ENCODE measurements at places on chromosomes 3 and 15.
A peak's percentile ranks its signal among the peaks of the same experiment; 100 is the strongest.

GRCh38 chr3:101204246-101204645 lies 116.1 kb downstream of the IMPG2 start:
- DNase-seq = no peak

DNA sequence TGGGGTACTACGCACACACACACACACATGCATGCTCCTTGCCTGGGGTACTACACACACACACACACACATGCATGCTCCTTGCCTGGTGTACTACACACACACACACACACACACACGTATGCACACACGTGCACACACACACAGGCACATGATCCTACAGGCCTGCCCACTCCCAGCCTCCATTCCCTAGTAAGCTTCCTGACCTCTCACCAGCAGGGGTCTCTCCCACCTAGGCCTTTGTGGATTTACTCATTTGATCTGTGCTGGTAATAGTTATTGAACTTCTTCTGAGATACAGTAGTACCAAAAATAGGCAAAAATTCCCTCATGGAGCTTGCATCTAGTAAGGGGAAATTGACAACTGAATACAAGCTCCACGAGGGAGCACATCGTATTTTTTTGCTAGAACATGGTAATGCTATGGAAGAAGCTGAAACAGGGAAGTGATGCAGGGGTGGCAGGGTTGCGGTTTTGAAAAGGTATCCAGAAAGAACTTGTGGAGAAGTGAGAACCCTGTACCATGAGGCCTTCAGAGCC lies 19.1 kb downstream of the TTC21A start:
- no peak for DNase-seq

- peak; percentile 38 for DNase-seq
Observed at GRCh38 chr15:26449291-26449690, 323.6 kb downstream of the GABRB3 start.

GRCh38 chr3:190807719-190808375 lies 54.6 kb downstream of the GMNC start:
- DNase-seq = no peak

DNA sequence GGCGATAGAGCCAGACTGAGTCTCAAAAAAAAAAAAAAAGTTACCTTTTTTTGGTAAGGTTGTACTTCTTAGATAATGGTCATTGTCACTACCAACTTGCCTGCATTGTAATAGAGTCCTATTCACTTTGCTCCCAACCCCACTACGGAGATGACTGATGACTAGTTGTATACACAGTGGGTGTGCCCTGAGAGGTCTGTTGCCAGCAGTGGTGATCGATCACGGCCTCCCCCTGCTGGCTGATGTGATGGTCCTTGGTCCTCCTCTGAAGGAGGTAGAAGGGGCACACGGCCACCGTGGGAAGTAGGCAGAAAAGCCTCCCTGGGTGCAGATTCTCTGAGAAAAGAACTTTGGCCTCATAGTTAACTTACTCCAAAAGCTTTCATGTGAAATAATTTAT lies 10.7 kb downstream of the GCNT3 start:
- peak; percentile 40 for DNase-seq

DNA sequence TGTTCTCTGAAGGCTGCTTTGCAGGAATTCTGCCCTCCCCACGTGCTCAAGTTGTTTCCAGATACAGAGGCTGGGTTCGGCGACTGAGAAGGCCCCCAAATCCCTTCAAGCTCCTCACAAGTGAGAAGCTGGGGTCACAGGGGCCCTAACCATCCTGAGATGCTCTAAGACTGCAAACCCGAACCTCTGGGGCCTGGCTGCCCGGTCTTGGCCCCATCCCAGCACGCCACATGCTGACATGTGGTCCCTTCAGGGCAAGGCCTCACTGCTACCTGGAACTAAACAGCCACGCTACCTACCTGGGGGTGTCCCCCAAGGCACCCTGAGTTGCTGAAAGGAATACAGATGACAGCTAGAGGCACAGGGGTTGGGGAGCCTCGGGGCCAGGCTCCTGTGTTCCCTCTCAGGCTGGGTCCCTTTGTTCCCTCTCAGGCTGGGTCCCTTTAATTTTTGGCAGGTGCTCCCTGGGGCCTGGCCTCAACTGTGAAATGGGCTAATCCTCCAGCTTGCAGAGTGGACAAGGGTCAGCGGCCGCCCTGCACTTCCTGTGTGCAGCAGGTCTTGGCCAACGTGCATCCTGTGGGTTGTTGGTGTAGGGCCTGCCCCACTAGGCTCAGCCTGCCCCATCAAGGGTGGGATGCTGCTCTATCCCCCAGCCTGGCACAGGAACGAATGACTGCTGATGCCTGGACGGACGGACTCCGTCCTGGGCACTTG lies 32.5 kb downstream of the KLHL25 start:
- no peak for DNase-seq

- no peak for DNase-seq
Observed at GRCh38 chr3:117282566-117282965, 573.0 kb downstream of the TUSC7 start.

GRCh38 chr3:44842376-44842775 lies 19.3 kb upstream of the TMEM42 start:
- DNase-seq = no peak

DNA sequence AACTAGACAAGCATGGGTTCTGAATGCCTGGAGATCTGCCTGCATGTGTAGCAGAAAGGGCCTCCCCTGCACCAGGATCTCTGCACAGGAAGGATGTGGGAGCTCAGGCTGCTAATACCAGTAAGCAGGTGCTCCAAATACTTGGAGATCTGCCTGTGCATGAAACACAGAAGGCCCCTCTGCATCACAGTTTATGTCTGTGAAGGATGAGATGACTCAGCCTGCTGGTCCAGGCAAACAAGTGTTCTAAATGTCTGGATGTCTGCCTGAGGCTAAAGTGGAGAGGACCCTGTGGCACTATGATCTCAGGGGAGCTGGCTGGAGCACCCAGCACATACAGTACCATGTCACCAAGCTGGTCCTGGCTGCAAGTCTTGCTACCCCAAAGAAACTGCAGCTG lies 678.8 kb downstream of the MCTP2 start:
- no peak for DNase-seq

- DNase-seq = no peak
Observed at GRCh38 chr3:41296556-41296955, 97.3 kb downstream of the CTNNB1 start.

- no peak for DNase-seq
Observed at GRCh38 chr3:61015859-61016258, 235.4 kb downstream of the FHIT start.

DNA sequence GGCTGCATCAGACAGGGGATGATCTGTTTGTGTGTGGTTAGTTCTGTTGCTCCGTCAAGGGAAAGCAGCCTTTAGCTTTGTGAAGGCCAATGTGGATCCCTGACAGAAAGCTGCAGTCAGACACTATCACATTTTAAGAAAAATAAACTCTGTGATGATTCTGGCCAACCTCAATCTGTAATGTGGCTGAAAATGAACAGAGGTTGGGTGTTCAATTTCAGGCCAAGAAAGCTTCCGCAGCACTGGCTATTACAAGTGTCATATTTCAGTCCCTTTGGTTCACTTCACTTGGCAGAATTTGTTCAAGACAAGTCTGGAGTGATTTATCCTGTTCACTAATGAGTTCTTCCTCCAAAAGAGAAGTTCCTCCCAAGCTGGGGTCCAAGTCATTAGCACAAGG lies 571.8 kb upstream of the IL12A start:
- no peak for DNase-seq

GRCh38 chr3:24538891-24539290 lies 44.2 kb upstream of the THRB start:
- DNase-seq = no peak

GRCh38 chr15:58346361-58346760 lies 85.4 kb upstream of the LIPC start:
- peak; percentile 36 for DNase-seq

GRCh38 chr3:147428754-147429153 lies 19.6 kb downstream of the ZIC1 start:
- DNase-seq = no peak

GRCh38 chr3:54345847-54346375 lies 223.6 kb downstream of the CACNA2D3 start:
- no peak for DNase-seq

DNA sequence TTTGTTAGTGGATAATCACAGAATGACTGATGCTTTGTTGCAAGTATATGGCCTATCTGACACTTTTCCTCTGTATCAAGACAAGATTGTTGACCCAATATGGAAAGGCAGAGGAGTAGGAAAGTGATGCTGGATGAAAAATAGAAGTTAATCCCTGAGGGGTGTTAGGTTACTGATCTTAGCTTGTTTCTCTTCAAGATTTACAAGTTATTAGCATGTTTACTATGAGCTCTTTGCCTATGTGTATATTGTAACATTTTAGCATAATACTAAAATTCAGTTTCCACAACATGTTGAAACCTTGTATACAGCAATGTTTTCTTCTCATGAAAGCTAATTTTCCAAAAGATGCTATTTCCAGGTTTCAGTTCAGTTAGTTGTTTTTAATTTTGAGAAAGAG lies 120.4 kb upstream of the CCNL1 start:
- no peak for DNase-seq

DNA sequence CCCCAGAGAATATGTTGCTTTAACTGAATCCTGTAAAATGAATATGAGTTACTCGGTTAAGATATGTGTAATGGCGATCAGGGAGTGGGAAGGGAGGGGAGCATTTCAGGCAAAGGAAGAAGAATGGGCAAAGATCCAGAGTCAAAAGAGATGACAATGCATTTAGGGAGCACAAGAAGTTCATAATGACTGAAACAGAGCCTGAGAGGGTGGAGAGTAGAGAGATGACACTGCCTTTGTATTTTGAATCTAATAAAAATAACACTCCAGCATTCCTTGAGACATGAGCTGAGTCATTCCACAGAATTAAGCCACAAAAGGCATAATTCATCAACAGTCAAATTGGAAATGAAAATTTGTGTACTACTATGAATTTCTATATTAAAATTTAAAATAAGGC lies 105.3 kb upstream of the PEX5L start:
- DNase-seq = no peak

- DNase-seq = peak; percentile 49
Observed at GRCh38 chr3:56131974-56132590, 336.2 kb downstream of the ERC2 start.

GRCh38 chr3:36648241-36649034 lies 115.9 kb downstream of the DCLK3 start:
- DNase-seq = no peak

DNA sequence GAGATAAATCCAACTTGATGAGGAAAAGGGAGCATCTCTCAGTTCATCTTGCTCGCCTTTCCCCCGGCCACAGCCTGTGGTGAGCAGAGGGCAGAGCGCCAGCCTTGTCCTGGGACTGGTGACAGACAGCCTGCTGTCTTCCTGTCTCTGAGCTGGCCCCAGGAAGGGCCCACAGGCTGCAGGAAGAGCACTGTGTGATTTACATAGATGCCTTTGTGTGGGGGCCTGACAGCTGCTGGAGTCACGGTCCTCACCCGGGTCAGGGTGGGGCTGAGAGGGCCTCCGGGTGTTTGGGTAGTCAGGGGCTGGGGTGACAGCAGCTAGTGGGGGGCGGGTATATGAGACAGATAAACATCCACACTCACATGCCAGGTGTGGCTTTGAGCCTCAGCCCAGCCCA lies 29.3 kb downstream of the PLA2G4D start:
- DNase-seq = no peak

GRCh38 chr3:945738-946137 lies 147.1 kb upstream of the CNTN6 start:
- DNase-seq = no peak

- no peak for DNase-seq
Observed at GRCh38 chr3:177201700-177202397, 4.6 kb upstream of the TBL1XR1 start.

- no peak for DNase-seq
Observed at GRCh38 chr3:60086811-60087210, 1037.0 kb upstream of the CFAP20DC start.

- DNase-seq = no peak
Observed at GRCh38 chr3:185153171-185153771, 411 bp upstream of the C3orf70 start.

- no peak for DNase-seq
Observed at GRCh38 chr3:178771511-178771910, 235.3 kb downstream of the KCNMB2 start.

DNA sequence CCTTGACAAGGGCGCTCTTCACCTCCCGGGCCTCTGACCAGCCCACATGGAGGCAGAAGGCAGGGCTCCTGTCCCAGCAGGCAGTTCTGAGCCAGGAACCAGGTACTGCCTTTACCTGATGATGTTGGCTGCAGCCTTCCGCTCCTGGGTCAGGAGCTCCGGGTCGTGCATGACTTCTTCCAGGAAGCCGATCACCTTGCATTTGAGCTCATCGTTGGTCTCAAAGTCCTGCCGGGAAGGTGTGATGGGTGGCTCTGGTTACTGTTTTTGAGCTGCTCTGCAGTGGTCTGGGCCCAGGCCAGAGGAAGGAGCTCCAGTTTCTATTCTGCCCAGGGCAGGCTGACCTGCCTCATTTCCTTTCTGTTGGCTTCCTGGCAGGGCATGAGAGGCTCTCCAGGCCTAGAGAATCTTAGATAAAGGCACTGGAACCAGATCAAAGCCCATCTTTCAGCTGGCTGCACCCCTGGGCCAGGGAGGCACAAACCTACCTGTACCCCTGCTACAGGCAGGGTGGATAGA lies 53.2 kb upstream of the CTSH start:
- DNase-seq = no peak

DNA sequence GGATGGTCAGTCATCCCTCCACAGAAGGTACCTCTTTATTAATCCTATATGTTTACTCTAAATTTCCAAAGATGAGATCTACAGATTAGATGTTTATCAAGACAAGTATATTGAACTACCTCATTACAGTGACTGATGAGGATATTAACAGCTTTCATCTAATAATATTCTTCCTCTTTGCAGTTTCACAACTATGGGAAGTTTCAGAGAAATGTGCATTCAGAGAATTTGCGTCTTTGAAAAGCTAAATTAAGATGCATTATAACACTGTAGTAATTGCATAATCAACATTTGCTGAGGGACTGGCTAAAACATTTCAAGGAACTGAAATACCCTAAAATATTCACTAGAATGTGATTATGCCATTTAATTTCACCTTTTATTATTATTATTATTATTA lies 46.7 kb downstream of the MCF2L2 start:
- no peak for DNase-seq

DNA sequence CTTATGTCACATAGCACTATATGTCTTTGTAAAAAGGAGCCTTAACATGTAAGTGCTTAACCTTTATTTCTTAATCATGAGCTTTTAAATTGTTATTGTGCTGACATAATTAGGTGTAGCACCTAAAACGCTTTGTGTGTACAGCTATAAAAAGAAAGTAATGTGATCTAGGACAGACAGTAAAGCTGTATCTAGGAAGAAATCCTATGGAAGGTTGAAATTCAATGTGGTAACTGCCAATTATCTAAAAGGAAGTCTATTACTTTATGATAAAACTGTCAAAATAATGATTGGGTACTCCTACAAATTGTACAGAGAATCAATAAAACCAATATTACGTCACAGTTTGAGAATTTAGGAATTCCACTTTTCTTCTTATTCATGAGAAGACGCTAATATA lies 87.9 kb downstream of the CDIN1 start:
- DNase-seq = no peak

DNA sequence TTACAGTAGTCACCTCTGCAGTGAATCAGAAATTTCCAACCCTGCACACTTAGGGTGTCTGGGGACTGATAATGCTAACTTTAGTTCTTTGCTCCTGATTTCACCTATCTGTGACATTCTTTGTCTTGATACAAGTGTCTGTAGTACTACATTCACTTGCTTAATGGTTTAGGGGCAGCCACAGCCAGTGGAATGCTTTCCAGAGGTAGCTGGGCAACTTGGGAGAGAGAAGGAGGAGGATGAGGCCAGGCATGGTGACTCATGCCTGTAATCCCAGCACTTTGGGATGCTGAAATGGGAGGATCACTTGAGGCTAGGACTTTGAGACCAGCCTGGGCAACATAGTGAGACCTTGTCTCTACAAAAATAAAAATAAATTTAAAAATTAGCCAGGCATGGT lies 8.5 kb downstream of the BAHD1 start:
- no peak for DNase-seq

- DNase-seq = no peak
Observed at GRCh38 chr3:2944628-2945027, 165.5 kb downstream of the IL5RA start.
